Posterior vena cava (tissue), 2 donors: ENCODE measurements at places on chromosomes 6 and 20. TPM values are rescaled to one million over a fixed set of nuclear protein-coding genes. Genes with fewer than 3 reads are reported as not detected.

GRCh38 chr20:19416627-19417026, 204.2 kb downstream of the SLC24A3 start:
- no peak for DNase-seq

GRCh38 chr6:17038316-17038715, 63.5 kb upstream of the STMND1 start:
- no peak for DNase-seq

- no peak for DNase-seq
Measured at GRCh38 chr6:112237066-112237465, 17.3 kb downstream of the LAMA4 start.

DNA sequence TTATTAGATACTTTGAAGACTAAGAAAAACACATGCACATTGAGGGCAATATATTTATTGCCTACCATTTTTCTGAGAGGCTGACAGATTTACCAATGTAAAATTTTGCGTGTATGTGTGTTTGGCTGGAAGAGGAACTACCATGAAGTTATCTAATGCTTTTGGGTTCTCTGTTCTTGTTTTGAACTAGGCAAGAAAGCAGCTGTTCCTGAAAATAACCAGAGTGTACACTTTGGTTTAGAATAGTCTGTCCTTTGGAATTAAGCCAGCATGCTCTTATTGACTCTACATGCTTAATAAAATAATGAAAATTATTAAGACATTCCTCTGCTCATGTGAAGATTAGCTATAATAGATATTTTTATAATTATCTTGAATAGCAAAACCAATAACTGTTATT, 129.2 kb downstream of the MYB start:
- DNase-seq = no peak

DNA sequence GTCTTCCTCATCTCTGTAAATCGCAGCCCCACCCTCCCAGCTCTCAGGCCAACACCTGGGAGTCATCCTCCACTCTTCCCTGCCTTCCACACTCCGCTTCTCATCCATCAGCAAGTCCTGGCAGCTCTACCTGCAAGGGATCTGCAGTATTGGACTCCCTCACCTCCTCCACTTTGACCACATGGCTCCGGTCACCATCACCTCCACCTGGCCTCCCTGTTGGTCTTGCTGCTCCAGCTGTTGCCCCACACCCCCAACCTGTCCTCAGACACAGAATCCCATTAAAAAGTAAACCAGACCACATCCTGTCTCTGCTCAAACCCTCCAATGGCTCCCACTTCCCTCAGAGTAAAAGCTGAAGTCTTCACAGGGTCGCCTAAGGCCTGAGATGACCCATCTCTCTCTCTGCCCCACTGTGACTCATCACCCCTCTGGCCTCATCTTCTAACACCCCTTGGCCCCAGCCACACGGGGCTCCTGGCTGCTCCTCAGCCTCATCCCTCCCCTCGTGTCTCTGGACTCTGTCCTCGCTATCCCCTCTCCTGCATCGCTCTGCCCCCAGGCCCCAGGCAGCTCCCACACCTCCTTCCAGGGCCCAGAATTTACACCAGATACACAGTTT, 185.1 kb upstream of the SULF2 start:
- DNase-seq = peak; percentile 42

GRCh38 chr6:46186583-46186982, 15.8 kb upstream of the ENPP5 start:
- DNase-seq = no peak

DNA sequence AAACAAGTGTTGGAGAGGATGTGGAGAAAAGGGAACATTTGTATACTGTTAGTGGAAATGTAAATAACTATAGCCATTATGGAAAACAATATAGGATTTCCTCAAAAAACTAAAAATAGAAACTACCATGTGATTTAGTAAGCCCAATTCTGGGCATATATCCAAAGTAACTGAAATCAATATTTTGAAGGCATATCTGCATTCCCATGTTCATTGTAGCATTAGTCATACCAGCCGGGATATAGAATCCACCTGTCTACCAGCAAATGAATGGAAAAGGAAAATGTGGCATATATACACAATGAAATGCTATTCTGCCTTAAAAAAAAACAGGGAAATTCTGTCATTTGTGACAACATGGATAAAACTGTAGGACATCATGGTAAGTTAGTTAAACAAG, 15.3 kb upstream of the C6orf58 start:
- DNase-seq = no peak

- DNase-seq = no peak
Measured at GRCh38 chr6:20427856-20428255, 26.2 kb downstream of the E2F3 start.

GRCh38 chr6:16238057-16238962, at the start of gene GMPR:
Gene GMPR (plus strand): TSS chr6:16238587. CDS start chr6:16238694, 107 bp downstream.
- DNase-seq = peak; percentile 92

- no peak for DNase-seq
Measured at GRCh38 chr20:4449957-4450715, 271.6 kb upstream of the PRND start.

DNA sequence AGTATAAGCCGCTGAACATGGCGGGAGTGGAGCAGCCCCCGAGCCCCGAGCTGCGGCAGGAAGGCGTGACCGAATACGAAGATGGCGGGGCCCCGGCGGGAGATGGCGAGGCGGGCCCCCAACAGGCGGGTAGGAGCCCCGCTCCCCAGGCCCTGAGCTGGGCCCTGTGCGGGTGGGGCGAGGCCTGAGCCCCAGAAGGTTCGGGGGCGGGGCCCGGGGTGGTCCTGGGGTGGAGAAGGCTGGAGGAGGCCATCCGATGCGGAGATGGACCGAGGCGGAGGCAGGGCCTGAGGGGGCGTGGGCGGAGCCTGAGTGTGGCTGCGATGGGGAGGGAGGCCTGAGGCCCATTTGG, 7.1 kb downstream of the L3MBTL1 start:
- peak; percentile 84 for DNase-seq

DNA sequence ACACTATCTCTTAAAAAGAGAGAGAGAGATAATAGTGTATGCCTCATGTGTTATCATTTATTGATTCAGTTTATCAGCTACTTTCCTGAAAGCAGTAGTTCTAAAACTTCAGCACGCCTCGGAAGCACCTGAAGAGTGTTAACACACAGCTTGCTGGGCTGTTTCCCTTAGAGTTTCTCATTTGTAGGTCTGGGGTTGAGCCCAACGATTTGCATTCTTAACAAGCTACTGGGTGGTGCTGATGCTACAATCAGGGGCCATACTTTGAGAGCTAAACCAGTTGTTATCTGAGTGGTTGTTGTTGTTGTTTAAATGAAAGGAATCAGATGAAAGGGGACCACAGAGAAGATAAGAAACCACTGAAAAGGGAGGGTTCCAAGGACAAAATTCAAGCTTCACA, 32.6 kb downstream of the SIM1 start:
- DNase-seq = no peak

DNA sequence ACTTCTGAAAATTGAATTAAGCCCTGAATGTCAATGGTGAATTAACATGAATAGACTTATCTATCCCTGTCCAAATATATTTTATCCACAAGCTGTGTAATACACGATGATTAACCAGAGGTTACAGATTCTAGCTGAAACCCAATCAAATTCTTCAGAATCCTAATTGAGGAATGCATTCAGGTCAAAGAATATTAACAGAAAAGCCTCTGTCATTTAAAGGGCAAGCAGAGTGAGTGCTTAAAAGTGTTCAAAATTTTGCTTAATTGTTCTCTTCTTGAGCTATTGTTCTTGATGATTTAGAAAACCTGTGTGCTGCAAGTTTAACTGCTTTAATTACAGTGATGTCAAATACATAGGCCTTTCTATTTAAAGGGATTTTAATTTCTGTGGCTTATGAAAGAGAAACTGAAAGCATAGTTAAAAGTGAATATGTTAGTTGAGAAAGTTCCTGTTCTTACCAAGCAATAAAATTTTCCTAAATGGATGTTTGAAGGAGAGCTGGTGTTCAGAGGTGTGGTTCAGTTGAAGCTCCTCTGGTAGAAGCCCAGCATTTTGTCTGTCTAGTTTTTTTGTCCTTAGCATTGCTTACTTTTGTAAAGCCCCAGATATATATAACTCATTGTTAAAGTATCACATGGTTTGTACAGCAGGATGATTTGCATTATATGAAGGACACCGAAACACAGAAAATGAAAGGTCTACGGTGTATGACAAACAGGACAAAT, 466.3 kb upstream of the PLCB4 start:
- DNase-seq = no peak

- no peak for DNase-seq
Measured at GRCh38 chr6:100665041-100665380, 200.3 kb upstream of the SIM1 start.

GRCh38 chr6:25831532-25832306, at the start of gene SLC17A1:
Gene SLC17A1 (minus strand): TSS chr6:25832052. CDS start chr6:25830557, 1,495 bp downstream.
- no peak for DNase-seq

DNA sequence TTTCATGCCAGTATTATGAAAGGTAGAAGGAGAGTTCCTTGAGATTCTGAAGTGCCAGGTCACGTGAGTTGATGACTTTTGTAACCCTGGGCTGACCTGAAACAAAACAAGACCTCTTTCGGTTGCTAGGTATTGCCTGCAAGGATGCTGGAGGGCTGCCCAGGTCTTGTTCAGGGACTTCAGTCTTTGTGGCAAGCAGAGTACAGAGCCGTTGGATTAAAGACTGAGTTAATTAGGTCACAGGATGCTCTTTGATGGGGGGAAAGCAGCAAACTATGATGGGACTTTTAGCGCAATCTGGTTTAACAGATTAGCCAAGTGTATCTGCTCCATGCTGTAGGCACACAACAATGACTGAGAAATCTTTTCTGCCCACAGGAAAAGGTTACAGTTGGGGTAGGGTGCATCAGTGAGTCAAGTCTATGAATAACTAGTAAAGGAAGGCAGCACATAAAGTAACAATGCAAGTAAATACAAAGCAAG, 12.8 kb upstream of the ELOVL5 start:
- no peak for DNase-seq

- DNase-seq = peak; percentile 56
Measured at GRCh38 chr6:157632821-157633220, 190.2 kb upstream of the SNX9 start.

DNA sequence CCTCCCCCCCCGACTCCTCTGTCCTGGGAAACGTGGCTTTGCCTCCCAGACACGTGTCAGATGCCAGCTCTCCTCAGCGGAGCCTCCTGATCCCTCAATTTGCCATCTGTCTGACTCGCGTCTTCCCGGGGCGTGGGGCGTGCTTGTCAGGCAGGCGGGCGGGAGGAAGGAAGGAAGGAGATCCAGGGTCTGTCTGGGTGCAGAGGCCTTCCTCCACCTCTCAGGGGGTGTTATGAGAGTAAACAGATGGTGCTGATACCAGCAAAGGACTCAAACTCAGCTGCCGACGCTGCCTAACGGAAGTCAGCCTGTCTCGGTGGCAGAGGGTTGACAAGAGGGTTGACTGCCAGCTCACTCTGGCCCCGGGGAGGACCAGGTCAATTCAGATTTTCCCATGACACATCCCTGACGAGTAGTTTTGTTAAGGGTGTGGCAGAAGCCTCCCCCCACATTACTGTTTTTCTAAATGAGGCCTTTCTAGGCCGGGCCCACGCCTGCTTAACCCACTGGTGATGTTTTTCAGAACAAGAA, 17.0 kb downstream of the UQCC2 start:
- no peak for DNase-seq

DNA sequence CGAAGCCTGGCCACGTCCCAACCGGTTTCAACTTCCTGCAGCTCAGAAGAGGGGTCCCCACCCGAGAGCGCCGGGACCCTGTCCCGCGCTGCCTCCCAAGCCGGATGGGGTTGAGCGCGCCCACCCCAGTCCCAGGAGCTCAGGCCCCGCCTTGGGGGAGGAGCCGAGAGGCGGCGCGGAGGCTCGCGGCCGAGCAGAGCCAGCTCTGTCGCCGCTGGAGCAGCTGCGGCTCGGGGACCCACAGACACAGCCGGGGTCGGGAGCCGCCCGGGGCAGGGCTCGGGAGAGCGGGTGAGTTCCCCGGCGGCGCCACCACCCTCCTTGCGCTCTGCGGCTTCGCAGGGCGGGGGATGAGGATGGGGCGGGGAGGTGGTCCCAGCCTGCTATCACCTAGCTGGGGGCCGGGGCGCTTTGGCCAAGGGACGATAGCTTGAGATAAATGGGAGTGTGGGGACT, at the start of gene PPP1R16B:
TSS of gene PPP1R16B (plus strand) at position 196 of the 456 bp plus-strand sequence. CDS start 30,229 bp downstream, outside the sequence.
- DNase-seq = peak; percentile 85

GRCh38 chr6:168560126-168560525, 119.1 kb downstream of the SMOC2 start:
- no peak for DNase-seq

GRCh38 chr6:167409079-167409478, 84.2 kb downstream of the TTLL2 start:
- DNase-seq = no peak

DNA sequence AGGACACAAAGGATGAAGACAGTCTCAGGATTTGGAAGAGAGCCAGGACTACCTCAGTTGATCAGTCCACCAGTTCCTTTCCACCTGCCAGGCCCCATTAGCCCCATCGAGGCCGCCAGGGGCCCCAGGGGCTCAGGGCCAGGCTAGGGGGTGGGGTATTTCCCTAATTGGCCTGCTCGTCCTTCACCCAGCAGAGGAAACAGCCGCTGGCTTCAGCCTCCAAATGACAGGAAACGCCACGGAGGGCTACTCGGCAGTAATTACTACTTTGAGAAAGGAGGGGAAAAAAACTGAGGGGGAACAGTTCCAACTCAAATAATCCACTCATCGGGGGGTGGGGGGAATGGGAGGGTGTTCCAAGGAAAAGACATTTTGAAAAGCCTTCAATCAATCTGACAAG, 42.7 kb downstream of the MAFB start:
- no peak for DNase-seq

- no peak for DNase-seq
Measured at GRCh38 chr20:37890643-37891042, 12.3 kb upstream of the VSTM2L start.

DNA sequence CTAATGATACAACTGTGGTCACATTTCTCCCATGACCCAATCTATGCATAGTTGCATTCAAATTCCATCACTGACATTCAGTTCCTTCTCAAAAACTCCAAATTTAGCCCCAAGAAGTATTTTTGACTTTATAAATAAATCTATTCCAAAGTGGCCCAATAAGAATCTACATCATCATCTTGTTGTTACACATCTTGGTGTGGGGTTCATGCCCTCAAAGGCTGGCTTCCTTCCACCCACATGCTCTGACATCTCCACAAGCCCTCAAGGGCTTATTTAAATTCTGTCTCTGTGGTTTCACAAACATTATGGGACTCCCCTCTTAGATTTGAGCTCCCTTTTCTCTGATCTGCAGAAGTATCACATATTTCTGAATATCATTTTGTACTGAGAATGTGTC, 585.3 kb upstream of the BTBD3 start:
- no peak for DNase-seq

Gene CRYBG1
- total RNA-seq = 4.6 TPM

Gene OR2H1
- total RNA-seq = not detected

Gene OR12D3
- not detected for total RNA-seq

Gene MROH8
- total RNA-seq = 3.0 TPM

Gene LY86
- 7.4 TPM for total RNA-seq

Gene F13A1
- total RNA-seq = 494 TPM

Gene MPIG6B
- total RNA-seq = 0.52 TPM

Gene LY6G6D
- not detected for total RNA-seq

Gene SLC52A3
- 1.1 TPM for total RNA-seq

Gene SLC29A1
- total RNA-seq = 80.0 TPM

Gene OTOR
- not detected for total RNA-seq

Gene SNPH
- 8.9 TPM for total RNA-seq

Gene DOK5
- total RNA-seq = 6.1 TPM

Gene NEDD9
- total RNA-seq = 105 TPM

Gene DLL1
- total RNA-seq = 9.6 TPM

Gene PSORS1C1
- total RNA-seq = 1.9 TPM
